ENCODE measurements at places on chromosomes 2 and 18.

DNA sequence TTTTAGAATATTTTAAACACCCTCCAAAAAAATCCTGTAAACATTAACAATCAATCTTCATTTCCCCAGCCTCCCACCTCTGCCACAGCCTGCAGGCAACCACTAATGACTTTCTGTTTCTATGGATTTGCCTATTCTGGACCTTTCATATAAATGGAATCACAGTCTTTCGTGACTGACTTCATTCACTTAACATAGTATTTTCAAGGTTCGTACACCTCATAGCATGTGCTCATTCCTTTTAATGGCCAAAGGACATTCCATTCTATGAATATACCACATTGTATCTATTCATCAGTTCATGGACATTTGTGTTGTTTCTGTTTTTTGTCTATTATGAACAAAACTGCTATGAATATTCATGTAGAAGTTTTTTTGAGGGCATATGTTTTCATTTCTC, 48.5 kb downstream of the NAT8 start:
- no peak for DNase-seq

- DNase-seq = no peak
Measured at GRCh38 chr2:74399785-74400184, 19.7 kb upstream of the DCTN1 start.

DNA sequence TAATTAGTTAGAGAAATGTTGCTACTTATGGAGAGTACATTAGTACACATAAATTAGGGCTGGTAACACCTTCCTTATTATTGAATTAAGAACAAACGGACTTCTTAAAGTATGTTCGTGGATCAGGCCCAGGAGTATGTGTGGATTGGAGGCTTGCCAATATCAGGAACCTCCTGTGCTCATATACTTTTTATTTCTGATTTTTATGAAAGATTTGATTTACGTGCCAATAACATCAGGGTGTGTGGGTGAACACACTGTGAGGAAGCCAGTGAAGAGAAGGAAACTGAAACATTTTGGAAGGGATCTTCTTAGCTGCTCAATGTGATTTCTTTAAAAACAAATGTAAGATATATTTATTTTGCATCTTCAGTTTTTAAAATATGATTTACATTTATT, 113.0 kb downstream of the EFEMP1 start:
- DNase-seq = no peak

DNA sequence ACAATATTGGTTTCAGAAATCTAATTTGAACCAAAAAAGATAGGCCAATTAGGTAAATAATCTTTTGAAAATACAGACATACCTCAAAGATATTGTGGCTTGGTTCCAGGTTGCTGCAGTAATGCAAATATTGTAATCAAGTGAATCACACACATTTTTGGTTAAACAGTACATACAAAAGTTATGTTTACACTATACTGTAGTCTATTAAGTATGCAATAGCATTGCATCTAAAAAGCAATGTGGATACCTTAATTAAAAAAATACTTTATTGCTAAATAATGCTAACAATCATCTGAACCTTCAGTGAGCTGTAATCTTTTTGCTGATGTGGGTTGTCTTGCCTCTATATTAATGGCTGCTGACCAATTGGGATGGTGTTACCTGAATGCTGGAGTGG, 67.3 kb downstream of the KYNU start:
- no peak for DNase-seq

DNA sequence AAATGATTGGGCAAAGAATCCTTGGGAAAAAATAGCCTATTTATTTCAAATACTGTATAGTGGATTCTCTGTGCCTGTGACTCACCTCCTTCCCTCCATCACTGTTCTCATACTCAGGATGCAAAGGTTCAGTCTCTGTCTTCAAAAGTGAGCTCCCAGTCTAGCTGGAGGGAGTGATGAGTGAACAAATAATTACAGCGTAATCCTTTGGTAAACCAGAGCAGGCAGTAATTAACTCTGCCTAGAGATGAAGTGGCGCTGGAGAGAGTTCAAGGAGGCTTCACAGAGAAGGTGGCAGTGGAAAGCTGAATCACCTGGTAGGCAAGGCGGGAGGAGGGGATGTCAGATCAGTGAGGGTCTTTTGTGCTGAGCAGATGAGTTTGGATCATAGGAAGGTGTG, 6.5 kb downstream of the DGUOK start:
- no peak for DNase-seq

GRCh38 chr18:37246779-37247340, 318.7 kb downstream of the CELF4 start:
- no peak for DNase-seq

GRCh38 chr2:62733546-62733945, 28.0 kb downstream of the EHBP1 start:
- no peak for DNase-seq

DNA sequence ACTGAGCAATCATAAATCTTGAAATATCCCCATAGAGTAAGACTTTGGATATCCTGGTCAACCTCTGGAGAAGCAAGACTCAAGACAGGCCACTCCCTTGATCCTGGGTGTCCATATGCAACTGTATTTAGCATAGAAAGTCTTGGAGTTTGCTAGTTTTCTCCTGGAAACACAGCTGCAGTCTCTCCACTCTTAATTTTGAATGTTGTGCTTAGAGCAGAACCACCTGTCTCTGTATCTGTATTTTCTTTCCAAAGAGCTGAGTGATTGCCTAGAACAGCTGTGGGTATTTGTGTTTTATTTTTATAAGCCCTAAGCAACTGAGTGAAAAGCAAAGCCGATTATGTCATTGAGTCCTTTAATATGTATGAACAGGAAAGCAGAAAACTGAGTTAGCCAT, 64.1 kb upstream of the ADAM23 start:
- DNase-seq = no peak

GRCh38 chr2:213678437-213679218, 394.4 kb downstream of the SPAG16 start:
- no peak for DNase-seq

DNA sequence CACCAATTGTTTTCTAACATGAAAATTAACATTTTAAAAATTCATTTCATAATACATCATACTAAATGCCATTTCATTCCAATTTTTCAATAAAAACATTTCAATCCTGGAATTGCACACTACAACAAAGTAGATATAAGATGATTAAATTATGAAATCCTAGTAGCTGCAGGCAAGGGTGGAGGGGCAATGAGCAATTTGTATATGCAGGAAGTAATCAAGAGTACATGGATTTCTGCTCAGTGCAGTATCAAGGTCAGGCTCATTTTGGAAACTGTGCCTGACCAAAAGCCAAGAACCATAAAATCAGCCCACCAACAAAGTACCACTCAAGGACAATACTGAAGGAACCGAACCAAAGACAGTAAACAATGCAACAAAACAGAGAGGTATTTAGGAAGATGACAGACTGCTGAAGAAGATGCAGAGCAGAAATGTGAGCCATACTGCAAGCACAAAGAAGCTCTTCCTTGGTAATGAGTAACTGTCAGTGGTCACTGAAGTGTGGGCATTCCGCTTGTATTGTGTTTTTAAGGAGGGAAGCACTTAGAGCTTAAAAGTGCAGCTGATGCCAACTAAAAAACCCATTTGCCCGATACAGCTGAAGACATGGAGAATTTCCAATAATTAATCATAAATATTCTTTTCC, 34.5 kb upstream of the DSEL start:
- DNase-seq = no peak

DNA sequence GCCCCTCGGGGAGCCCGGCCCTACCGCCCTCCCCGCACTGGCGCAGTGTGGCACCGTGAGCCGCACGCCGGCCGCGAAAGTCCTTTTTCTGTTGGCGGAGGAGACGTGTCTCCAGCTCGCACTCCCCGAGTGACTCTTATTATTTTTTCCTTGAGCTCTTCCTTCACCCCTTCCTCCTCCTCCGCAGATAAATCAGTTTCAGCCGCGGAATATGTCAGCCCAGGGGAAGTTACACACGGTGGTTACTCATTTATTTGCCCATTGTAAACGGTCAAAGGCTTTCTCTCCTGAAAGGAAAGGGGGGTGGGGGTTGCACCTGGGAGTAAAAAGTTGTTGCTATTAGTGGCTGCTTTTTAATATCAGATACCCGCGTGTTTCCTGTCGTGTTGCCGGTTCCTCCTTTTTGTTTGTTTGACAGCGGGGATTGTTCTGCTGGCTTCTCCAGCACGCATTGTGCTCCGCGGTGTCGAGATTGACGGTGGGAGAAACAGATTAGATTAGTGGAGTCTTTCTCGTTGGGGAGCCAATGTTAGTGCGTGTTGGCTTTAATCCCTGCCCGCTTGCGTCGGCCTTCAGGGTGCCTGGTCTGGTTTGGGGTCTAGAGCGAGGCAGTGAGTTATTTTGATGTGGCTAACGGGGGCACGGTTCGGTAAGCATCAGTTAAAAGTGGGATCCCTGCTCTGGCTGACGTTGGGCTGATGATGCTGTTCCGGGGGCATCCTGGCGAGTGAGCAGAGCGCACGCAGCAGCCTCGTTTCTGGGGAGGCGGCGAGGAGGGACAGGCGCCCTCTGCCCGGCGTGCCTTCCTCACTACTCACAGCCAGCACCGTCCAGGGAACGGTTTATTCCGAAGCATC, 1.6 kb downstream of the CRIM1 start:
- DNase-seq = no peak

DNA sequence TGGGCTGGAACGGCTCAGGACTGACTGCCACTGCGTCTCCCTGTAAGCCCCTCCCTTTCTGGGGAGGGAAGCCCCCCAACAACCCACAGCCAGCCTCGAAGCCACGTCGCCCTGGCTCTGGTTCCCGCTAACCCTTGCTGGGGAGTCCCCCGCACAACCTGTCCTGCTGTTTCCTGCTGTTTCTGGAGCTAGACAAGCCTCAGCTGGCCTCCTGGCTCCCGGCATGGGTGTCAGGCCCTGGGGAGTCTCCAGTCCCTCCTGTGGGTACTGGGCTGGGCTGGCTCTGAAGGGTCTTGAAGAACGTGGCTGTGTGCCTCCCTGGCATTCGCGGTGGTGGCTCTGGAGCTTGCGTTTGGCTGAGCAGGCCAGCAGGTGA, 20.9 kb downstream of the NFATC1 start:
- DNase-seq = no peak

DNA sequence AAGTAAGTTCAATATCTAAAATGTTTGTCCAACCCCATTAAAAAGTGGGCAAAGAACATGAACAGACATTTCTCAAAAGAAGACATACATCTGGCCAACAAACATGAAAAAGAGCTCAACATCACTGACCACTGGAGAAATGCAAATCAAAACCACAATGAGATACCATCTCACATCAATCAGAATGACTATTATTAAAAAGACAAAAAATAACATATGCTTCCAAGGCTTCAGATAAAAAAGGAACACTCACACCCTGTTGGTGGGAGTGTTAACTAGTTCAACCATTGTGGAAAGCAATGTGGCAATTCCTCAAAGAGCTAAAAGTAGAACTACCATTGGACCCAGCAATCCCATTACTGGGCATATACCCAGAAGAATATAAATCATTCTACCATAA, 931.1 kb downstream of the LRP1B start:
- no peak for DNase-seq

DNA sequence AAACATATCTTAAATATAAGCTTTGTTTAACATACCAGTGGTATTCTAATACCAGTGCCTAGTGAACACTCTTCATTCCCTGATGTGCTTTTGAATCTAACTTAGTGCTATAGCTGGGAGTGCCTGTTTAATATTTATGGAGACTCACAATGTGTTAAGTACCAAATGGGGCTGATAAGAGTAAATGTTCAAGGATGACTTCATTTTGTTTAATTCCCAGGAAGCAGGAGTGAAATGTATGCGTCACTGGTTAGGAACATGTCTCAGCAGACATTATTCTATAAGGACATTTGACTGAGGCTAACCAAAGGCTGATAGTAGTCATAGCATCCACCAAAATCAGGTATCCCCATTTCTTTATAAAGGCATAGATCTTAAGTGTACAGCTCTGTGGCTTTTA, 31.7 kb upstream of the LINC00305 start:
- no peak for DNase-seq

- DNase-seq = no peak
Measured at GRCh38 chr2:186822323-186822722, 26.6 kb downstream of the ZSWIM2 start.

DNA sequence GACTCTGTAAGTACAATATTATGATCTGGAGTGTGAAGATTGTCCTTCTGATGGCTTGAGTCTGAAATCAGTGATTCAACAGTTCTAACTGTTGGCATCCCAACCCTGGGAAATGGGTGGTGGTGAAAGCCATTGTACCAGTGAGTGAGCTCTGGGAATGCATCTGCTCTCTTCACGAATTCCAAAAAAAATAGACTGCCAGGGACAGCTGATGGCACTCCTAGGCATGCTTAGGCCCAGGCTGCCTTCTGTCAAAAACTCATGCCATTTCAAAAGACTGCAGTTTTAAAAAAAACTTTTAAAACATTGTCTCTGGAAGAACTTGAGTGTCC, 20.3 kb downstream of the OXER1 start:
- no peak for DNase-seq

DNA sequence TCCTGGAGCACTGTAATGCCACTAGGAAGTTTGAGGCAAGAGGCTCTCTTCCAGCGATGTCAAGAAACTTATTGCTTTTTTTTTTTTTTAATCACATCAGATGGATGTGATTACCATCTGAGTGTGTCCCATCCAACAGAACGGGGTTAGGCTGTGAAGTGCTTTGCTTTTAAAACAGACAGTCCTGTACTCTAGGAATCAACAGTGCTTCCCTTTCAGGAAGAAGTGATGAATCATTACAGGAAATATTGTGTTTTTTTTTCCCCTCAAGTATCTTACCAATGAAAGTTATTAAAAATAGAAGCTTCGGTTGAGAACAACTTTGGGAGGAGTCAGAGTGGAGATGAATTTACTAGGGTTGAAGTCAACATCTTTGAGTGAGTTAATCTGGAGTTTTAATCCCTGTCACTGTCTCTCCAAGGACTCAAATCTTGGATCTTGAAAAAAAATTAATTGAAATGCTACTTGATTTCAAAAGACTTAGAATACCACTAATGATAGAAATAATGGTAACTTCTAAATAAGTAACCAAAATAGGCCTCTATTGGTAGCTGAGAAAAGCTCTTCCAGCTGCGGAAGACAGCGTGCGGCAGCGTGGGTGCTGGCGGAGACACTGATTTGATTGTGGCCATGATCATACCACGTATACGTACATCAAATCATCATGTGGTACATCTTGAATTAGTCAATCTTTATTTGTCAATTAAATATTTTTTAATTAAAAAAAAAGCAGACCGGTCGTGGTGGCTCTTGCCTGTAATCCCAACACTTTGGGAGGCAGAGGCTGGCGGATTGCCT, 45.5 kb downstream of the GATA6 start:
- DNase-seq = no peak

- DNase-seq = no peak
Measured at GRCh38 chr2:215377283-215377682, 58.6 kb downstream of the FN1 start.
